AG09309 (cell line): ENCODE measurements at places on chromosomes 3 and 15.

DNA sequence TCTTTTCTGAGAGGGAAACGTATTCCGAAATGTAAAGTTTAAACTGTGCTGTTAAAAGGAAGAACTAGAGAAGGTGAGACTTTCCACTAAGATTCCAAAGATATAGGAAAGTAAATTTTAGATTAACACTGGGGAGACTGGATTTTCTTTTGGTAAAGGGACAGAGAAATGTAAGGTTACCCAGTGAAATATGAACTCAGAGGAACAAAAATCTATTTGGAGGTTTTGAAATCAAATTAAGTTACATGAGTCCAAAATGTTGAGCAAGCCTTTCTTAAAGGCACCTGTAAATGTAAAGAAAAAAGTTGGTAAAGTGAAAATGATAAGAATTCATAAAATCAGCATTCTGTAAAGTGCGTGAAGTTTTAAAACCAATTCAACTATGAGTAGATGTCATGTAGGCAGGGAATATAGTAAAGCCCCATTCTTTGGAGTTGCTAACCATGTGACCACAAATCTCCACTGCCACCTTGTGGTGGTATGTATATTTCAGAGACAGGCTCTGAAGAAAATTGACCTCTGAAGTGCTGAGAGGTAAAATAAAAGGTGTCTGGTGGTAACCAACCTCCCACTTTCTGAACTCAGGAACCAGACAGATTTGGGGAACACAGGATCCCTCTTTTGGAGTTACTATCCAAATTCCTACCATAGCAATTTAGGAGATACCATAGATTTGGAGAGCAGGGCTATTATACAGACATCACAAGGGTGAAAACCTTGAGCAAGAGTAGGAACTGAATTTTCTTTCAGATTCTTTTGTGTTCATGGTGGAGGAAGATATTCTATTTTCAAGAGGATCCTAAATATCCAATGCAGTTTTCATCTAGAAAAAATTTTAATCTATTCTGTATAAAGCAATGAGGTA is 215.3 kb downstream of the ROBO2 start:
- peak; percentile 13 for DNase-seq

GRCh38 chr3:119184796-119185570 is 11.6 kb downstream of the UPK1B start:
- peak; percentile 83 for DNase-seq

GRCh38 chr15:86236356-86237110 is 156.9 kb downstream of the AGBL1 start:
- DNase-seq: no peak

GRCh38 chr15:47839233-47839825 is 122.0 kb downstream of the SEMA6D start:
- DNase-seq: no peak

GRCh38 chr15:31488437-31489204 is 162.0 kb downstream of the KLF13 start:
- DNase-seq: peak; percentile 76

- no peak for DNase-seq
Observed at GRCh38 chr3:11481556-11481955, 162.2 kb downstream of the VGLL4 start.

- DNase-seq: no peak
Observed at GRCh38 chr15:65414841-65415621, 7.7 kb downstream of the IGDCC4 start.

- no peak for DNase-seq
Observed at GRCh38 chr3:184620475-184621119, 59.0 kb downstream of the EPHB3 start.

- DNase-seq: peak; percentile 31
Observed at GRCh38 chr3:128153156-128154041, at the start of gene EEFSEC. TSS of gene EEFSEC (plus strand) at chr3:128153481. CDS start at chr3:128153508, 27 bp downstream.

GRCh38 chr3:14581334-14582044 is 41.3 kb upstream of the GRIP2 start:
- DNase-seq: no peak

- no peak for DNase-seq
Observed at GRCh38 chr15:91866371-91866905, 12.9 kb downstream of the SLCO3A1 start.
